ENCODE measurements at places on chromosomes 4 and X.

- peak; percentile 75 for DNase-seq
Measured at GRCh38 chr4:931194-931959, 739 bp downstream of the GAK start.

DNA sequence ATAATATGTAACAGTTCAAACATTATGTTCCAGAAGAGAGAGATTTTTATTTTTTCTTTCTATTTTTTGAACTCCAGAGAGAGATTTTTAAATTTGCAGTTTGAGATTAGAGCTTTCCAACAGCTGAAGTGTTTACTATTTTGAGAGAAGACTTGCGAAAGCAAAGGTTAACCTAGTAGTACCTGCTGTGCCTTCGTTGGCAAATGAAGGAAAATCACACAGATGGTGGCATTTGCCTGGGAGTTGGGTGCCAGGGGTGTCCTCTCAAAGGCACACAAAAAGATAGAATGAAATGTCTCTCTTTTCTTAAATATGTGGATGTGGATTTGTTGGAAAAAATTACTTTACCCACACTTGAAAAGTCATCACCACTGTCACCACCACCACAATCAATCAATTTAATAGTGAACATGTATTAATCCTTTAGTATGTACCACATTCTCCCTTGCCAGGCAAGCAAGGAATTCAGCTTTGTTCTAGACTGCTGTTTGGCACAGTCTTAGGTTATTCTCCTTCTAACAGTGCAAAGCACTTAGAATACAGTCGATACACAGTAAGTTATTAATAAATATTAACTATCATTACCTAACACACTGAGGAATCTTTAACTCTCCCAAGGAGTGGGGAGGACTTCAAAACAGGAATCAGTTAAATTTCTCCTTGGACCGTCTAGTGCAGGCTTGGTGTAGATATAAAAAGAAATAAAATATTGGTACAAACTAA, 838.2 kb upstream of the FTHL17 start:
- DNase-seq: no peak

GRCh38 chr4:140047017-140047640, 106.9 kb downstream of the MAML3 start:
- DNase-seq: no peak

DNA sequence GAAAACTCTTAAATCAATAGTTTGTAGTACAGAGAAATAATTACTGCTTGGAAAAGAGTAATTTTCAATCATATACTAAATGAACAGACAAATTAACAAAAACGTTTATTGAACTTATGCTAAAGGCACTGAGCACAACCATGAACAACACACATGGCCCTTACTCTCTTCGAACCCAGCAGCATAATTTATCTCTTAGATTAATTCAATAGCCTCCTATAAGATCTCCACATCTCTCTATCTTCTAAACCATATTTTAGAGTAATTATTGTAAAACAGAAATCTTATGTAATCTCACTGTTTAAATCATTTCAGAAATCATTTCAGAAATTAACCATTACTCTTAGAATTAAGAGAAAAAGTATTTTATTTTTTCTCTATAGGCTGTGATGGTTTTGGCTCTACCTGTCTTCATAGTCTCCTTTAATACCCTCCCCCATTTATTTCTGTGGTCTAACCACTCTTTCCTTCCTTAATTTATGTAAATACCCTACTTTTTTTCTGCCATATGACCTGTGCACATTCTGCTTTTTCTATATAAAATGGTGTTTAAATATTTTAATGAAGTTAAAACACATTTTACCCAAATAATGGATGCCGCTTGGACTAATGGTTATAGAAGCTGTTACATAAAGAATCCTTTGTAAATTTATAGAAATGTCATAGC, 218.5 kb downstream of the CCSER1 start:
- no peak for DNase-seq

DNA sequence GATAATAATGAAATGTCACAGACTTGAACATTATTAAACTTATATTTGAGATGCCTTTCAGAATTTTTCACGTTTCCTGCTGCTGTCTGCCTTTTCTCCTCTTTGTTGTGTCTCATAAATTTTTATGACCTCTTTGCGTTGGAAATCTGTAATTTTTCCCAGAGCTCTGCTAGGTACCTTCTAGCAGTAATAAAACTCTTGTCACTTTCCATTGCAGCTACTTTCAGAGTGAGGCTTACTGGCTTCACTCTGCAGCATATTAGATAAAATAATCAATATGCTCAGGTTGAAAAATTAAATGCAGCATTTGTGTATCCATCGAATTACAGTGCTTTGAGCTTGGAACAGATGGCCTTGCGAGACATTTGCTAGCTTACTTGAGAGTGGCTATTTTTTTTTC, 689.0 kb downstream of the GRID2 start:
- no peak for DNase-seq

- DNase-seq: no peak
Measured at GRCh38 chr4:172546782-172547181, 621.8 kb upstream of the GALNT7 start.

- no peak for DNase-seq
Measured at GRCh38 chr4:52102587-52102986, 51.5 kb downstream of the SPATA18 start.

DNA sequence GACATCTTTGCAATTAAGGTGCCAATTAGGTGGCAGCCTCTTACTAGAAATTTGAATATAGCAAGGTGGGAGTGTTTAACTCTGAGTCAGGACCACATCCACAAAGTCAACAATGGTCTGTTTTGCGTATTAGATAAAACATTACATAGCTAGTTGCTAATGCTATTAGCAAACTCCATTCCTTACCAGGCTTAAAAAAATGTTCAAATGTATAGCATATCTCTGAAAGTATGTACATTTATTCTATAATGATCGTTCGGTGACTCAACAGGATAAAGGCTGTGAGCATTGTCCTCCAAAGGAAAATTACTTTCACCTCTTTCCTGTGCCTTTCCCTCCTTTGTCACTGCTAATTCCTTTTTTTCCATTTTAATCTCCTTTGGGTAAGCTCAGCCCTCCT, 74.5 kb downstream of the SYTL5 start:
- no peak for DNase-seq

DNA sequence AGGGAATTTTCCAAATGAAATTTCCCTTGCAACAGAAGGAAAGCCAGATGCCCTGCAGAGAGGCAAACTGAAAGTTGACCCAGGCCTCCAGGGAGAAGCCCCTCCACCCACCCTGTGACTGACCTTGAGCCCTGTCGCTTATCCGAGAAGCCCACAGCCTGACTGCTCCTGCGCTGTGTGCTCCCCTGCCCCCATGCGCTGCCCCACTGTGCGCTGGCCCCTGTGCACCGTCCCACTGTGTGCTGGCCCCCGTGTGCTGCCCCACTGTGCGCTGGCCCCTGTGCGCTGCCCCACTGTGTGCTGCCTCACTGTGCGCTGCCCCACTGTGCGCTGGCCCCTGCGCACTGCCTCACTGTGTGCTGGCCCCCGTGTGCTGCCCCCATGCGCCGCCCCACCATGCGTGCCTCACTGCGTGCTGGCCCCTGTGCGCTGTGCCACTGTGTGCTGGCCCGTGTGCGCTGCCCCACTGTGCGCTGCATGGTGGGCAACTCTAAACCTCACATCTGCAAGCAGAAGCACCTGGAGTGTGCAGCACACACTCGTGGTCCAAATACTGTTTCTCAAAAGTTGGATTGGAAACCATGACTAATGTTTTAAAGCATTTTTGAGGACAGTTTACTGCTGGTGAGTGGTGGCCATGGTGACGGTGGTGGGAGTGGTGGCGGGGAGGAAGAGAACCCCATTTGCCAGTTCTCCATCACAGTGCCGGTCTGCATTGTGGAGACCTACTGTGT, 8.3 kb upstream of the GRPEL1 start:
- DNase-seq: no peak

DNA sequence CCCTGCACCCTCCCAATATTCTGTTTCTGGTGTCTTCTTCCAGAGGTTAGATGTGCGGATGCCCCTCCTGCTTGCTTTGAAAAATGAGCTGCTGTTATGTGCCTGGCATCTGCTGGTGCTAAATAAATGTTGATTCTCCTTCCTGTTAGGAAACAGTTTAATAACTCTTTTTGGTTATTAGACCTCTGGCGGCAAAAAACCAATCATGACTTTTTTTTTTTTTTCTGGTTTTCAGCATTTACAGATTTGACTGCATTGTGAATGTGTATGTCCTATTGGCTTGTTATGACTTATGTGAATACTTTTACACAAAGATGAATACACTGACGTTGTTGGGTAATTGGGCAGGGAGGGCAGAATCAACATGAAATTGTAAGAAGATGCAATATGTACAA, 13.6 kb upstream of the TMEM156 start:
- DNase-seq: peak; percentile 23

DNA sequence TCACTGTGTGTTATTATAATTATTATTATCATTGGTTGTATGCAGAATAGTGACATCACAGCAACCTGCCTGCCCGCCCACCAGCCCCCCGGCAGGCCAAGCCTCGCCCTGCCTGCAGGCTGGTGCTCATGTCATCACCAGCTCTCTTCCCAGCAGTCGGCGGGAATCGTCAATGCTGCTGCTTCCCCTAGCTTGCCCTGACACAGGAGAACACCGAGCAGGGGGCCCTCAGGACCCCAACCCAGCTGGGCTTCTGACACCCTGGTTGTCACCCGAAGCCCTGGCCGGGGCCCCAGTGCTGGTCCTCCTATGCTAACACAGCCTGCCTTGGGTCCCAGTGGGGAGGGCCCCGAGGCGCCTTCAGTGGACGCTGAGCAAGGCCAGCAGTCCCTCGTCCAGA, 100.6 kb downstream of the PPP2R2C start:
- no peak for DNase-seq

GRCh38 chrX:12843668-12844279, 23.1 kb upstream of the TLR7 start:
- DNase-seq: no peak

DNA sequence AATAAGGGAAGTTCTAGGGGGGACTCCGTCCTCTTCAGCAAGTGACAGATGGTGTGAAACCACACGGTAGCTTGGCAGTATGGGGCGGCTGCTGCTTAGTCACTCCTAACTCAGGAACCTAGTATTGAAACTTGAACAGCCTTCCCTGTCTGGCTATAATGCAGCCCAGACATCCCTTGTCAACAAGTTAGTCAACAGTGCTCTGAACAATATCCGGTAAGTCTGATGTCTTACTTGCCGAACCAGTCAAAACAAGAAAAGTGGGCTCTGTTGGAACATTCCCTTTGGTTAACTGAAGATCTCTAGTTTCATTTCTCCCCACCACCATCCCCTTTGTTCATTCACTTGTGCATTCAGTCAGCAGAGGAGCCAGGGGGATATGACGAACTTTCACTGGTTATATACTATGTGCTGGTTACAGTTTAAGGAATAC, 18.7 kb upstream of the CXCL13 start:
- DNase-seq: no peak

DNA sequence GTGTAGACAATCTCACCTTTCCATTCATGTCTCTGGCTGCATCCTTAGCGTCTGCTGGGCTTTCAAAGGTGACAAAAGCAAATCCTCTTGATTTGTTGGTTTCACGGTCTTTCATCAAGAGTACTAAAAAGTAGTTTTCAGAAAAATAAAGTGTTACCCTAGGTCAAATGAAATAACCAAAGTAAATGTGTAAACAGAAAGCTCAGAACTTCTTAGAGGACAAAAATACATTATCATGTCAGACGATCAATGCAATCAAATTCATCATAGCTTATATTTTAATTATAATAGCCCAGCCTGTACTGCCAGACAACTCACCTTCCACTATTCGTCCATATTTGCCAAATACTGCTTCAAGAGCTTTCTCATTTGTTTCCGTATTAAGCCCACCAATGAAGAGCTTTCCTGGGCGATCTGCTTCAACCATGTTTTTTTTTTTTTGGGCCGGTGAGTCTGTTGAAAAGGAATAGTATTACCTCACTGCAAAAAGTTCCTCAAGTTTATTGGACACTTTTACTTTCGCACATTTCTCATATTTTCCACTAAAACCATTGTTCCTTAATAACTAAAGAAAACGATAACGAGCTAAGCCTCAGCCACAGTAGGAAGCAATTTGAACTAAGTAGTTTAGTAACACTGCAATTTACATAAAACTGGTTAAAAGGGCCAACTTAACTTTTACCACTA, 1.4 kb downstream of the RBMX start:
- no peak for DNase-seq

DNA sequence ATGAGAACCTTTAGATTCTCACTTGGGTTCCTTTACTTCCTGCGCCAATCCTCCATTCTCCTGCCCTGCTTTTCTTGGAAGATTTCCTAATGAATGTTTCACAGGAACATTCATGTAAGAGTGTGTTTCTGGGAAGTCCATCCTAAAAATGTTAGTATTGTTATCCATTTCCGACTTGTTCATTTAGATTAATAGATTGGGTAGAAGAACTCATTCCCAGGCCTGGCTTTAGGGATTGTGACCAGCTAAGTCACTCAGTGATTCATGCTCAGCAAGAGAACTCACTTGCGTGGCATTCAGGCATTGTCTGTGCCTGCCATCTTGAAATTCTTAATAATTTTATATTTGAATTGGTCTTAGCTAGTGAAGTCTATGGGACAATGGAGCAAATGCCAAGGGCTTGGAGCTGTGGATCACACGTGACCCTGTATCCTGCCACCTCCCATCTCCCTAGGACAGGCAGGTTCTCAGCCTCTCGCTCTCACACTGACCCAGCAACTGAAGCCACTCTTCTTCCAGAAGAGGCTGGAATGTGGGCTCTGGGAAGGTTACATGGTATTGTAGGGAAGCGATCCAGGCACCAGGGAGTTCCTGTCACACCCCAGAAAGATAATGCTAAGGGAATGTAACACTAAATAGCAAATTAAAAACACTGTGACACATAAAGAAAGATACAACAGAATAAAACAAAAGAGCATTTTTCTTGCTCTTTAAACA, 562.1 kb downstream of the TMA16 start:
- DNase-seq: no peak

All from mucosa of descending colon (tissue), 3 donors.